ENCODE measurements at places on chromosomes 12 and 14.
A peak's percentile ranks its signal among the peaks of the same experiment; 100 is the strongest.

- no peak for DNase-seq
Observed at GRCh38 chr12:32290411-32290810, 108.9 kb upstream of the FGD4 start.

DNA sequence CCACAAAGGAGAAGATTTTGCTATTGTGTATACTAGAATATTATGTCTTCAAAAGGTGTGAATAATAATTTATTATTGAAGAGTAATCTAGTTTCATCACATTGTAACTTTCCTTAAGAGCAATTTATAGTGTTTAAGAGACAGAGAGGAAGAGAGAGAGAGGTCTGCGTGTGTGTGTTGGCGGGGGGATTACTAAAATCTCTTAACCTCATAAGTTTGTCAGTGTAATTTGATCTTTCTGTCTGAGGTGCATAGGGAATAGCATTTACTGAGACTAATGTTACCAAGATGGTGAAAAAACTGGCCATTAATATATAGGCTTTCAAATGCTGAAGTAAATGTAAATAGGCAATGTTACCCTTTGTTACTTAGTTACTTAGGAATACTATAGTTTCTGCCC is 48.2 kb upstream of the BTG1 start:
- DNase-seq = no peak

DNA sequence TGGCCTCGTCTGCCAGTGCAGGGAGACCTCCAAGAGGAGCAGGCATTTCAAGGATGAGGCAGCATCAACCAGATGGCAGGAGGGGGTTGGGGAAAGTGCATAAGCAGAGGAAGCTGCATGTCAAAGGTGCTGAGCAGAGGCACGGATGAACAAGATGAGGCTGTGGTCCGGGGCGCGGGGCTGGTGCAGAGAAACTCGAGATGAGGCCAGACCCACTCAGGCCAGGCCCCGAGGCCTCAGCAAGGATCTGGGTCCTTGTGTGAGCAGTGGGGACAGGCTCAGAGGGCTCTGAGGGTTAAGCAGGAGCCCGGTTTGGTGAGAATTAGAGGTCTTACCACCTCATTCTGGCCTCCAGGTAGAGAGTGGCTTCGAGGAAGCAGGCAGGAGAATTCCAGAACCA is 98.8 kb downstream of the DICER1 start:
- no peak for DNase-seq

GRCh38 chr12:6867413-6868210 is at the start of gene TPI1:
TSS of gene TPI1 (plus strand) at chr12:6867531. CDS start at chr12:6867567, 36 bp downstream.
- peak; percentile 47 for DNase-seq

- no peak for DNase-seq
Observed at GRCh38 chr12:79615596-79616560, 74.9 kb downstream of the PAWR start.

DNA sequence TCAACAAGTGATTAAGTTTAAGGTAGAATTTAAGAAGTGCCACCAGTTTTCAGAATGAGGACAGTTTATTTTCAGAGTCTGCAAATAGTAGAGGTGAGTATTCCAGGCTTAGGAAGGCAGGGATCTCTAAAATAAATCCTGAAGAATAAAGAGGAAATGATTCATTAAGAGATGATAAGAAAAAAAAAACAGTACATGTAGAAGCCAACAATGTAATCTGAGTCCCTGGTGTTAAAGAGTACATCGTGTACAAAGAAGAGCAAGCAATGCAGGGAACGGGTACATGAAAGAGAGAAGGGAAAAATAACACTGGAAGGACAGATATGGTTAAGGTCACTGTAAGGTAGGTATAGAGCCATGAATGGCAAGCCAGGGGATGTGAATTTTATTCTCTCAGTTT is 95.2 kb upstream of the FOXG1 start:
- no peak for DNase-seq

GRCh38 chr14:22847661-22848341 is 11.4 kb downstream of the MMP14 start:
- no peak for DNase-seq

Data from cerebellar nuclear complex (tissue), 1 donor.